ENCODE measurements at places on chromosomes 7 and 10.

- no peak for DNase-seq
Observed at GRCh38 chr7:35849158-35849831, 48.4 kb downstream of the SEPTIN7 start.

- DNase-seq: no peak
Observed at GRCh38 chr7:144048648-144049047, at the start of gene OR2A5. TSS of gene OR2A5 (plus strand) at chr7:144048948. CDS start at chr7:144050402, 1,454 bp downstream.

GRCh38 chr7:120981888-120982615 lies 6.5 kb upstream of the CPED1 start:
- DNase-seq: no peak

GRCh38 chr10:71462062-71462935 lies 65.6 kb downstream of the CDH23 start:
- no peak for DNase-seq

GRCh38 chr10:72800000-72800740 lies 93.4 kb upstream of the OIT3 start:
- no peak for DNase-seq

All from stimulated activated CD8-positive, alpha-beta memory T cell treated with anti-CD3 and anti-CD28 coated beads, Interleukin-12 subunit alpha, Interleukin-12 subunit beta, amount 100 ng/mL, for 4 hours (primary cell).